ENCODE measurements at places on chromosomes 2 and 18.
A peak's percentile ranks its signal among the peaks of the same experiment; 100 is the strongest.

DNA sequence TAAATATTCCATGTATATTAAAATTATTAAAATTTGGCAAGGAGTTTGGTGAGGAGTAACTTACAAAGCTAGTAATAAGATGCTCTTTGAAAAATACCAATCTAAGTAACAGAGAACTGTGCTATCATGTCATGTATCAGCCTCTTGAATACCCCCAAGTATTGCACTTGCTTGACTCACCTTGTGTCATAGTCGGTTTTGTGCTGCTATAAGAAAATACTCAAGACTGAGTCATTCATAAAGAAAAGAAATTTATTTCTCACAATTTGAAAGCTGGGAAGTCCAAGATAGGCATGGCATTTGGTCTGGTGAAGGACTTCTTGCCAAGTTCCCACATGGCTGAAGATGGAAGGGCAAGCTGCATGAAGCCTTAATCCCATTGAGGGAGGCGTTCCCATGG, 179.2 kb downstream of the MEMO1 start:
- DNase-seq: no peak

DNA sequence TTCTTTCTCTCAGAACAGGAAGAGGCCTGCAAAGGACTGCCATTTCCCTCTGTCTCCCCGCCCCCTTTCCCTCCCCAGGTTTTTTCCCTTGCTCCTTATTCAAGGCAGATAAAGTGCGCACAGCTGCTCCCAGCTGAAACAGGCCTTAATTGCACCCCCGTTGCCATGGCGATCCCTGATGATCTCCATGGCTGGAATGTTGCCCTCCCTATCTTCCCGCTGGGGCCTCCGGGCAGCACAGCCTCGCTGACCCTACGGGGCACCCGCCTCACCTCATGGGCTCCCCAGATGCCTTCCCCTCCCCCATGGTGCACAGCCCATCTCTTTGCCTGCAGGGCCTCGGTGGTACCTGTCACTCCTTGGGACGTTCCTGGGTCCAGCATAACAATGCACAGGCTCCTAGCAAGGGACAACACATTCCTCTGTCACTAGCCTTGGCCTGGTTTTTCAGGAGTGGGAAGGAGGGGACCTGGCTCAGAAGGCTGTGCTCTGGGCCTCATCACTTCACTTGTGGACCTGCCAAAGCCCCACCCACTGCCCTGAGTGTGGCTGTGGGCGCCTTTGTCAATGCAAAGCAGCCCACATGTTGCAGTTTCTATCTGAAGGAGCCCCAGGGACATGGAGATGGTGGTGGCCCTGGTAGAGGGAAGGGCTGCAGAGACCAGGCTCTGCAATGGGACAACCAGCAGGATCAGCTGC, 115.0 kb downstream of the CELF4 start:
- no peak for DNase-seq

- no peak for DNase-seq
Measured at GRCh38 chr2:3073041-3073595, 304.5 kb downstream of the EIPR1 start.

- DNase-seq: no peak
Measured at GRCh38 chr2:20061476-20061875, 10.0 kb upstream of the LAPTM4A start.

DNA sequence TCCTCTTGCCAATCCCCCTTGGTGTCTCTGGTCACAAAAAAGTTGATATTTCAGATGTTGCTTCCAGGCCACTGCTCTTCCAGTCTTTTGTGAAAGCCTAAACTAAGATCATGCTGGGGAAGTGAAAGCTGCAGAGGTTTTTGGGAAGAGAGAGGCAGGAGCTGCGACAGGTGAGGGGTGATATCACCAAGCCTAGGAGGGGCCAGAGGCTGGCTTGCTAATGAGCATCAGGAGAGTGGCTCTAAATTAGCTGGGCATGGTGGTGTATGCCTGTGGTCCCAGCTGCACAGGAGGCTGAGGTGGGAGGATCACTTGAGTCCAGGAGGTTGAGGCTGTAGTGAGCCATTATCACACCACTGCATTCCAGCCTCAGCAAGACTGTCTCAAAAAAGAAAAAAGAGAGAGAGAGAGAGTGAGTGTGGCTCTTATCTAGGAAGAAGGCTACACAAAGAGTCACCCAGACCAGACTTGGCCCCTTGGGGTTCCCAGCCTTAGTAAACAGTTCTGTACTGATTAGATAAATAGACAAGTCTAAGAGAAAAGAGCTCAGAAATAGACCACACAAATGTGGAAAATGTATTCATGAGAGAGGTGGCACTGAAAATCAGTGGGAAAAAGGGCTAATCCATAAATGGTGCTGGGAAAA, 14.6 kb upstream of the CDK5R2 start:
- no peak for DNase-seq

- no peak for DNase-seq
Measured at GRCh38 chr2:1397350-1397749, 15.9 kb upstream of the TPO start.

- no peak for DNase-seq
Measured at GRCh38 chr18:27632706-27633105, 447.6 kb upstream of the CHST9 start.

GRCh38 chr2:177745531-177745930, 327.0 kb downstream of the PDE11A start:
- no peak for DNase-seq

GRCh38 chr2:95158891-95159619, 593 bp downstream of the ZNF514 start:
- DNase-seq: peak; percentile 39

- no peak for DNase-seq
Measured at GRCh38 chr2:158366342-158366741, 90.2 kb downstream of the CCDC148 start.

GRCh38 chr2:85066006-85066740, 67.0 kb upstream of the TCF7L1 start:
- DNase-seq: no peak

DNA sequence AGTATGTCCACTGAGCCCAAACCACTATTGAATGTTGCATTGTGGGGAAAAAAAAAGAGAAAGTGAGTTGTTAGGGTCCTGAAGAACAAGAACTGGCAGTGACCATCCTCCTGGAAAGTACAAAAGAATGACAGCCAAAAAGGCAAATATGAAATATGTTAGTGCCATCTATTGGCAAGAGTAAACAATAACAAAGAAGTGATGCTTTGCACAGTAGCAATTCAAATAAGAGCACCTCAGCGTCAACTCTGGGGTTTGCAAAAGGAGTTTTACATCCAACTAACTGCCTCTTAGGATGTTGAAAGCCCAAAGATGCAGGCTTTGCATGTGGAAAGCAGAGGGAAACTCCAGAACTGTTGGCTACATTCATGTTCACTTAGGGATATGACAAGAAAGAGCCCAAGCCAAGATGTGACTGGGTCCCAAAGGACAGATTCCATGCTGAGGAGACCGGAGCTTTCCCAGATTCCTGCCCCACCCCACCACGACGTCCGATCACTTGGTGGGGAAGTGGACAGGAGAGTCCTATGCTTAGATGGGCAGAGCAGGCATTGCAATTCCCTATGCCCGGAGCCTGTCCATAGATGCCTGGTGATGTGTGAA, 15.6 kb downstream of the TRABD2A start:
- no peak for DNase-seq

- DNase-seq: no peak
Measured at GRCh38 chr2:166944909-166945308, 56.6 kb downstream of the XIRP2 start.

- DNase-seq: no peak
Measured at GRCh38 chr18:27666016-27666415, 480.9 kb upstream of the CHST9 start.

DNA sequence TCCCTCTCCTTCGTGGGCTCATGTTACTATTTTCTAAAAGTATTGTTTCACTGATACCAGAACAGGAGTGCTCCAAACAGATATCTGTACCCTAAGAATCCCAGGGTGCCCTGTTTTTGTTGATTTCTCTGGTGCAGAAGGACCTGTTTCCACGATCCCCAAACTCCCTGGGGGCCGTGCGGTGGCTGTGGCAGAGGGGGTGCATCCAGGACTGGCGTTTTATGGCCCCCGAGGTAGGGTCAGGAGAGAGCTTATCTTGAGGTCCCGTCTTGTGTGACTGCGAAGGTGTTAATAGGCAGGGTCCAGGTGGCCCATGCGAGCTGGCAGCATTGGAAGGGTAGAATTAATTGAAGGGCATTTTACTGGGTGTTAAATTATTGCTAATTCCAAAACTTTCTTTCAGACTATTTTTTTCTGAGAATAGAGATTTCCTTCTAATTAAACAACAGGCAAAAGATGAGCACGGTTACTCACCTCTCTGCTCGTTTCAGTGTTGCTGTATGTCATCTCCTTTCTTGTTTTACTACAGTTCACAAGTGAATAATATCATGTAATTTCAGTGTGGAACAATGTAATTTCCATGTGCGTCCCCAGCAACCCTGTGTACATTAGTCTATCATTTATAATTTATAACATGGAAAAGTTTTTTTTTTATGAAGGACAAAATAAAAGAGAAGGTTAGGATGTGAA, 8.2 kb downstream of the TWIST2 start:
- no peak for DNase-seq

- no peak for DNase-seq
Measured at GRCh38 chr18:68797871-68798270, at the start of gene CCDC102B. Gene CCDC102B (plus strand): TSS chr18:68798080. CDS start chr18:68836764, 38,684 bp downstream.

DNA sequence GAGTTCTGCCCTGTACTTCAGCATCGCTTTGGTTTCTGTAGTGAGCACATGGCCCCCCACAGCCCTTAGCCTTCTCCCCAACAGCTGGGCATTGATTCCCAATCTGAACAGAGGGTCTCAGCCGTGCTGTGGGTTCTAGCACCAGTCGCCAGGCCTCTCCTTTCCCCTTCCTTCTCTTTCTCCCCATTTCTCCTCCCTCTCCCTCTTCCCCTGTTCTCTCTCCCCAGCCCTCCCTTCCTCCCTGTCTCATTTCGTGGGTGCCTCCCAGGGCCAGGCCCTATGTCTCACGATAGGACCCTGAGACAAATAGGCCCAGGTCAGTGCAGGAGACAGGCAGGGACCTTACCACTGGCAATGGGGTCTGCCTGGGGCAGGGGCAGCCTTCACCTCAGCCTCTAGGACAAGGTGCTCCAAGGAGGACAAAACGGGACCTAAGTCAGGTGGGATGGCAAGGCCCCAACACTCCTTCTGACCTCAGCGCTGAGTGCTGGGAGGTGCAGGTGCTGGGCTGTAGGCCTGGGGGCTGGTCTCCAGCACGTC, 143.4 kb upstream of the GPC1 start:
- no peak for DNase-seq

GRCh38 chr2:28530782-28531181, 34.9 kb downstream of the PLB1 start:
- DNase-seq: no peak

DNA sequence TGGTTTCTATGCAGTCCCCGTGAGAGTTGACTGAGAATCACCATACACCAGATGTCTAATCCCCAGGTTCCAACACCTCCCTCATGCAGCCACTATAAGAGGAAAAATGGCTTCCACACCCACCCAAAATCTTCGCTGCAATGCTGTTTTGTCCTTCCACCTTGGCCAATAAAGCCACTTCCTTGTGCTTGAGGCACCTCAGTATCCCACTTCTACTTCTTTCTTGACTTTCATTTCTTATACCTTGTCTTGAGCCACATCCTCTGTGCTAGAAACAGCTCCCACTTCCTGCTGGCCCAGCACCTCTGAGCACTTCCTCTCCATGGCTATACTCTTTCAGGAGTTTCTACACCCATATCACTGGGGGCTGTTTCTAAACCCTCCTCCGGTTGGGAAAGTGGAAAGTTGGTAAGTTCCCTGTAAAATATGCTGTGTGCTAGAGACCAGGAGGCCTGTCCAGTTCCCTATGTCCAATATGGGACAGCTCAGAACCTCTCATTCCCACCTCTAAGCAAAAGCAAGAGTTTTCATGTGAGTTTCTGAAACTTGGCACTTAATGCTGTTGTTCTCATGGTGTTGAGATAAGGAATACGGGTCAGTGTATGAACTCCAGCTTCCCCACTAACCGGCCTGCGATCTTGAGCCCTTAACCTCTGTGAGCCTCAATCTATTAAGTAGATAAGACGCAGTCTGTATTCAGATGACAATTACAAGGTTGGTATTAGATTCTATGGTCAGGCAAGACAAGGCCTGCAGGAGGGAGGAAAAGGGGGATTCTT, 209.1 kb upstream of the ID2 start:
- no peak for DNase-seq

DNA sequence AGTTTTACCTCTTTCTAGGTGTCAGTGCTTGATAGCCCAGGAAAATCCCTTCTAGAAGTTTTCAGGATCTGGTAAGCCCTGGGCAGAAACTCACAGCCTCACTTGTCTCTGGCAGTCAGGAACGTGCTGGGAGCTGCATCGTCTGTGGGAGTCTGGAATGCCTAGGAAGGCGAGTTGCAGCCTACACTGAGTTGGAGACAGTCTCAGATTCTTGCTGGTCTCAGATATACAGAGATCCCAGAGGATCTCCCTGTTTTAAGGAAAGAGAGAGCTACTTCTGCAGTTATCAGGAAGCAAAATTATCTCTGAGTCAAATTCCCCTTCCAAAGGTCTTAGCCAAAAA, 104.4 kb upstream of the CDC42EP3 start:
- no peak for DNase-seq

GRCh38 chr2:159262226-159262625, 24.3 kb downstream of the WDSUB1 start:
- no peak for DNase-seq

DNA sequence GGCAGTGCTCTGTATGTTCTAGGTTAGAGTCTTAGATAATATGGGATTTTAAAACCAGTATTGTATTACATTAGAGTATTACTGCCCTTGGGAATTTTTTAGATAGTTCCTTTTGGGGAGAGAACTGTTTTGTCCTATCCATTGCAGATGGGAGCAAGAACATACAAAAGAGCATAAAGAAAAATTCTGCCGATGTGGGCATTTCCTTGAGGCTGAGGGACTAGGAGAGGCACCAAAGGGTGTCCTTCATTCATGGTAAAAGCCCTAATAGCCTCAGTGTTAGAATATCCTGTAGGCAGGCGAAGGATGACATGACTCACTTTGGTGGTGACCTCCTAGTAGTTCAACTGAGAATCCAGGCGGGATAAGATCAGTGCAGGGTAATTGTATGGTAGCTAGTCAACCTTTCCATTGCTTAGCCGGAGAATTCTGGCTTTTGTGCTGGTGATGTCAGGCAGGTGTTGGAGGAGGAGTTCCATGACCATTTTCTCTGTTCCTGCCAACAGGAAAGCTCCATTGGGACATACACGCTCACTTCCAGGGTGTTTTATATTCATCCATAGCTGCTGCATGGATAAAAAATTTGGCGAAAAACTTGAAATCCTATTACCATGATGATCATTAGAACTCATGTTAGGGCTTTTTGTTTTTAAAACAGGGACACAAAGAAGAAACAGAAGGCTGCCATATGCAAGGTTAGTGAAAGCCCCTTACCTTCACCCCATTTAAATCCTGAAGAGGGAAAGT, 28.1 kb downstream of the EPAS1 start:
- DNase-seq: no peak
